ENCODE measurements at places on chromosomes 7 and 10. TPM values are rescaled to one million over a fixed set of nuclear protein-coding genes. Genes with fewer than 3 reads are reported as not detected.

POLL gene
- 30.9 TPM for polyA plus RNA-seq

TDRD1 gene
- 0.13 TPM for polyA plus RNA-seq

DNAH11 gene
- 0.30 TPM for polyA plus RNA-seq

CNPY1 gene
- 0.40 TPM for polyA plus RNA-seq

SFRP5 gene
- 1.1 TPM for polyA plus RNA-seq

ALOX5 gene
- 1.1 TPM for polyA plus RNA-seq

SMARCD3 gene
- polyA plus RNA-seq, result 169 TPM

WIPF3 gene
- 16.1 TPM for polyA plus RNA-seq

RFC2 gene
- polyA plus RNA-seq, result 38.1 TPM

DNA sequence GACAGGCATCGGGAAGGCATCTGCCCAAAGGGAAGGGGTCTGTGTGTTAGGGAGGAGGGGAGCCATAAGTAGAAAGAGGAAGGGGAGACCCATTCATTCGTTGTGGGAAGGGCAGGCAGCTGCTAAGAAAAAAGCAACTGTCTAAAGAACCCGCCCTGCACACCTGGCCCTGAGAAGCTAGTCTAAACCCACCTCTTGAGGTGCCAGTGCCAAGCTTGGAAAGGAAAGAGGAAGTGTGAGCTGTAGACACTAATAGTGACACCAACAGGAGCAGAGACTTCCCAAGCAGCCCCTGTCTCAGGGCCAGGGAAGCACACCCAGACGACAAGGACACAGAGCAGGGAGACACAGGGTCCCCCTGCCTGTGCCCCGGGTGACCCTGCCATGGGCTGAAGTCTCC is 40.8 kb upstream of the PRSS58 start:
- no peak for DNase-seq

- DNase-seq, result no peak
Measured at GRCh38 chr7:135369405-135369804, 135.8 kb downstream of the STRA8 start.

GRCh38 chr10:114526126-114526503 is 121.8 kb upstream of the AFAP1L2 start:
- DNase-seq, result no peak

DNA sequence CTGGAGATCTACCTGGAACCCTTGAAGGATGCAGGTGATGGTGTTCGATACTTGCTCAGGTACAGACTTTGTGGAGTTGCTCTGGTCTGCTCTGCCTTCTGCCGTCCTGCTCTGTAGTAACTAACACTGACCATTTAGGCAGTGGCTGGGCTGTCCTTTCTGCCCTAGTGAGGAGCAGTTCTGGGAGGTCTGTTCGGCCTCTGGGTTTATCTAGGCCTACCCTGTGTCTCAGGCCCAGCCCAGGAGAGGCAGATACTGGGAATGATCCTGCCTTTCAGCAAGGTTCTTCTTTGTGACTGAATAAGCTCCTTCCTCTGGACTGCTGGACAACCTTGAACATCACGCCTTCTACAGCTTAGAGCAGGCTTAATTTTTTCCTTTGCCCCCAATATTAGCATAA is 1.7 kb downstream of the ZFYVE27 start:
- DNase-seq, result no peak

- DNase-seq, result no peak
Measured at GRCh38 chr7:12821746-12822145, 134.3 kb downstream of the ARL4A start.

- no peak for DNase-seq
Measured at GRCh38 chr7:135728136-135728669, at the start of gene SLC13A4. TSS of gene SLC13A4 (minus strand) at chr7:135728186. CDS start at chr7:135727496, 690 bp downstream.

DNA sequence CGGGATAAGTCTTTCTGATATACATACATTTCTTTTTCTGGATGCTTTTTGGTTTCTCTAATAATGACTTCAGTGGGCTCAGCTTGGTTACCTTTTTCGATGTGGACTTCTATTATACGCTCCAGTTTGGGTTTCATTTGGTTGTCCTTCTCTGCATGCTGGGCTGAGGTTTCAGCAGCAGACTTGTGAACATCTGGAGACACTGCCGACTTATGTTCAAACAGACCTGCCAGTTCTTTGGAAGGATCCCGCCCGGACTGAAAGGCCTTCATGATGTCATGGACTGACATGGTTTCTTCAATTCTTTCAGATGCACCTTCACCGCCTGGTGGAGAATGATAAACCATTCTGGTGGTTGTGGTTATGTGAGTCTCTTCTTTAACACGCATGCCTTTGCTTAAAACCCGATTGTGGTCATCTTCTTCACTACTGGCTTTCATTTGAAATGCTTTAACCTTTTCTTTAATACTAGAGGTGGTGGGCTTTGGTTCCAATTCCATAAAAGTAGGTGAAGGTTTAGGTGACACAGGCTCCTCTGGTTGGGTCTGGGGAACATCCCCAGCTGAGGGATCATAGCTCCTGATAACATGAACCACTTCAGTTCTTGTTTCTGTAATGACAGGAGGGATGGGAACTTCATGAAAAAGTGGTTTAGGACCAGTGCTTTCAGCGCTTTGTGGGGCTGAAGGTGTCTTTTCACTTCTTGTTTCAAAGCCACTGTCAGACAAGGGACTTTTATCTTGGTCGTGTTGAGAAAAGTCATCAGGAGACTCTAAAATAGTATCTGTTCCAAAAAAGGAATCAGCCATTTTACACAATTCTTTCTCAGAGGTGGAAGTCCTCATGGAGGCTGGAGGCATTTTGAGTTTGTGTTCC is 167.7 kb upstream of the CCDC6 start:
- no peak for DNase-seq

- no peak for DNase-seq
Measured at GRCh38 chr7:2353936-2354185, 766 bp upstream of the EIF3B start.

DNA sequence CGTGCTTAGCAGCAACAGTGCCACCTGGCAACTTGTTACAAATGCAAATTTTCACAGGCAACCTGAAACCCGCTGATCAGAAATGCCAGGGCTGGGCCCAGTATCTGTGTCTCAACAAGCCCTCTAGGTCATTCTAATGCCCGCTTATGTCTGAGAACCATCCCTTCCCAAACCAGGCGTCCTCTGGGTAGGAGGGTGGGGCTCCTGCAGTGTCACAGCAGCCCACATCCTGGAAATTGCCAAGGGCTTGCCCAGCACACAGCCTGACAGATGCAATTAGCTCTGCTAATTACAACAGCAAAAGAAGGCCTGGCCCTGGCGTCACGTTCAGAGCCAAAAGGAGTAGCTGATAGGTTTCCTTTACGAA is 15.9 kb downstream of the ITPRIP start:
- DNase-seq, result no peak

DNA sequence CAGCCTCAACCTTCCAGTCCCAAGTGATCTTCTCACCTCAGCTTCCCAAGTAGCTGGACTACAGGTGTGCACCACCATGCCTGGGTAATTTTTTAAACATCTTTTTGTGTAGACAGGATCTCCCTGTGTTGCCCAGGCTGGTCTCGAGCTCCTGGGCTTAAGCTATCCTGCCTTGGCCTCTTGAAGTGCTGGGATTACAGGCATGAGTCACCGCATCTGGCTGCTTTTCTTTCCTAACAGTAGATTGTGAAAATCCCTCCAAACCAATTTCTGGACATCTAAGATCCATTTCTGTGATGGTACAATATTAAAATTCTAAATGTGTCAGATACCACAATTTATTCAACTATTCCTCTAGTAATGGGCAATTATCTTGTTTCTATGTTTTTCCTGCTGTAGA is 38.7 kb downstream of the RAB18 start:
- DNase-seq, result no peak

DNA sequence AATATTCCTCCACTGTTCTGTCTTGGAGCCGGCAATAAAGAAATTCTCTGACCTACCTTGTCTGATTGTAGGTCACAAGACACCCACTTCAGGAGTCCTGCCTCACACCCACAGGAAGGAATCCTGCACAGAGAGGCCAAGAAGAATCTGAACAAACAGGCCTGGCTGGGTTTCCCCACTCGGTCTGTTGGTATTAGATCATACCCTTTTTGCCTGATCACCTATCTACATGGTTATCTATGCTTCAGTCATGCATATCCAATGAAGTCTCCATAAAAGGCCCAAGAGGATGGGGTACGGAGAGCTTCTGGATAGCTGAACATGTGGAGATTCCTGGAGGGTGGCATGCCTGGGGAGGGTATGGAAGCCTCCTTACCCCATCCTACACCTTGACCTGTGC is 12.3 kb downstream of the OGDH start:
- DNase-seq, result no peak

GRCh38 chr10:128097783-128098182 is 28.4 kb downstream of the MKI67 start:
- no peak for DNase-seq

Data from forelimb muscle (tissue), 1 donor.